ENCODE measurements at places on chromosomes 16 and 17. TPM values are rescaled to one million over a fixed set of nuclear protein-coding genes. Genes with fewer than 3 reads are reported as not detected.

SNAI3 gene
- 1.6 TPM for total RNA-seq

RAC3 gene
- total RNA-seq, result 2.6 TPM

VMO1 gene
- total RNA-seq, result not detected

PRR15L gene
- 1.2 TPM for total RNA-seq

TBC1D3E gene
- total RNA-seq, result not detected

DNA sequence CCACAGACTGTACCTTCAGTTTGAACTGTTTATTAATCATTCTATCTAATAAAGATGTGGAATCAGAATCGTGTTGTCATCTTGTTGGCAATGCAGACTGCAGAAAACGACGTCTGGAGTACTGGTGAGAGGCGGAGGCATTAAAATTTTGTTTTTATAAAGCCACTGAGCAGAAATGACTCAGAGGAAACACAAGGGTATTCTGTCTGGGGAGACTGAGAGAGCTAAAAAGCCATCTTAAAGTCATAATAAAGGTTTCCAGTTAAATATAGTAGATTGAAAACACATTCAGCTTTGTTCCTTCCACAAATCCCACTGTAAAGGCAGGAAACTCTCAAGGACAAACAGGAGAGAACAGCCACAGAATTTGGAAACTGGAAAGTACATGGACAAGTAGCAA is 74.2 kb downstream of the CPPED1 start:
- no peaks in the 10 kb centered on the region for H3K36me3 ChIP-seq
- no peak overlapping the region for H3K4me3 ChIP-seq
- no peak for DNase-seq
- H3K27me3 ChIP-seq, result no peaks in the 10 kb centered on the region

GRCh38 chr16:12429756-12430155 is 373.9 kb downstream of the CPPED1 start:
- no peak overlapping the region for H3K4me3 ChIP-seq
- H3K27me3 ChIP-seq, result no peaks in the 10 kb centered on the region
- H3K4me1 ChIP-seq, result no peaks in the 10 kb centered on the region
- no peak for DNase-seq

GRCh38 chr17:80702315-80703141 is 157.9 kb downstream of the RPTOR start:
- H3K4me1 ChIP-seq, result no peaks in the 10 kb centered on the region
- no peaks in the 10 kb centered on the region for H3K27me3 ChIP-seq
- no peak for DNase-seq
- H3K27ac ChIP-seq, result no peak overlapping the region
- H3K36me3 ChIP-seq, result no peaks in the 10 kb centered on the region

- H3K27ac ChIP-seq, result no peak overlapping the region
- no peak for DNase-seq
- H3K27me3 ChIP-seq, result no peaks in the 10 kb centered on the region
- no peaks in the 10 kb centered on the region for H3K36me3 ChIP-seq
Observed at GRCh38 chr17:70654706-70655105, 485.4 kb downstream of the KCNJ2 start.

- no peaks in the 10 kb centered on the region for H3K27me3 ChIP-seq
- peaks cover 24% of the 10 kb centered on the region for H3K4me1 ChIP-seq
- no peak overlapping the region for H3K27ac ChIP-seq
Observed at GRCh38 chr16:12329246-12329995, 352.9 kb downstream of the SNX29 start.

GRCh38 chr17:28327709-28328108 is 7.6 kb downstream of the IFT20 start:
- H3K36me3 ChIP-seq, result peaks cover 46% of the 10 kb centered on the region
- no peak for DNase-seq
- no peaks in the 10 kb centered on the region for H3K4me1 ChIP-seq
- no peak overlapping the region for H3K27ac ChIP-seq
- H3K4me3 ChIP-seq, result no peak overlapping the region
- no peaks in the 10 kb centered on the region for H3K27me3 ChIP-seq

DNA sequence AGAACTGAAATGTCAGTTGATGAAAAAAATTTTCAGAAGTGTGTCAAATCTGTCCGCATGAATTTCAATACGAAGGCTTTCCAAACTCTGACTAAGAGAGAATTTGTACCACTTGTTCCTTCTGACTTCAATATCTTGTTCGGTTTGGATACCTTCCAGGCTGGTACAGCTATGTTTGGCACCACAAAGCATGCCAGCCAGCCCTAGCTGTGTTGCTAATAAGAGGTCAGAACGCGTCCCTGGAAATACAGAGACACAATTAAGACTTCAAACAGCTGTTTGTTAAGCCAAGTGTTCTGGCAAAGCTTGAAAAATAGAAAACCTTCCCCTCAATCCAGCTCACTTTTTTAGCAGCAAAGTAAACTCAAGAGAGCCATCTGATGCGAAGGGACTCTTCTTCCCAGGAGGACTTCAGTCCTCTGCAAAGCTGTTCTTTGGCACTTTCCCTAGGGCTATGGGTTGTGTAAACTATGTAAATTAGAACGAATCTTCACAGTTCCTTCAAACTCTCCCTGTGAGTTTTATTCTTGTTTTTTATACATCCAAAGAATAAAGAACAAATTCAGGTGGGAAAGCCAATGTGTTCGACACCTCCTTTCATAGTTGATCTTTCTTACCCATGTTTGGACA is 35.1 kb downstream of the GRB2 start:
- no peaks in the 10 kb centered on the region for H3K36me3 ChIP-seq
- DNase-seq, result no peak
- H3K27ac ChIP-seq, result peak overlapping the region; percentile 64
- no peak overlapping the region for H3K4me3 ChIP-seq
- H3K27me3 ChIP-seq, result no peaks in the 10 kb centered on the region
- H3K4me1 ChIP-seq, result peaks cover 89% of the 10 kb centered on the region

GRCh38 chr17:69066482-69066881 is 5.8 kb upstream of the ABCA9 start:
- no peaks in the 10 kb centered on the region for H3K27me3 ChIP-seq
- no peak overlapping the region for H3K4me3 ChIP-seq
- H3K27ac ChIP-seq, result no peak overlapping the region
- H3K4me1 ChIP-seq, result no peaks in the 10 kb centered on the region
- no peaks in the 10 kb centered on the region for H3K36me3 ChIP-seq

DNA sequence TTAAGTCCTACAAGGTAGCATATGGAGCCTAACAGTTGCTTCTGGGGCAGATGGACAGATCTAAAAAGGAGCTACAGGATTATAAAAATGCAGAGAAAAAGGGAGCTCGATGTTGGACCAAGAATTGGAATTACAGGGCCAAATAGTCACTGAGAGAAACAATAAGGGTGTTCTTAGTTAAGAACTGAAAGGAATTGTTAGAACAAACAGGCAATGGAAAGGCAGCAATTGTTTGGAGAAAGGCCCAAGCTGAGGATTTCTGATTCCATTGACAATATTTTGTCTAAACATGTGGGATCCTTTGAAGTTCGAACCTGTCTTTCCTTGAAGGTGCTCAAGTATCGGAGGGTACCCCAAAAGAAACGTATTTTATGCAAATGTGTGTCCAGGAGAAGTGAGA is 513.6 kb upstream of the CDH8 start:
- H3K36me3 ChIP-seq, result no peaks in the 10 kb centered on the region
- no peaks in the 10 kb centered on the region for H3K4me1 ChIP-seq
- no peak overlapping the region for H3K27ac ChIP-seq
- H3K4me3 ChIP-seq, result no peak overlapping the region

All from right atrium auricular region (tissue), 2 donors.